ENCODE measurements at places on chromosomes 5 and 9. TPM values are rescaled to one million over a fixed set of nuclear protein-coding genes. Genes with fewer than 3 reads are reported as not detected.

SPINK13 gene
- not detected for polyA plus RNA-seq

GALNT12 gene
- 45.6 TPM for polyA plus RNA-seq

FAT2 gene
- polyA plus RNA-seq: 0.75 TPM

GABRA1 gene
- 0.61 TPM for polyA plus RNA-seq

TCF7 gene
- polyA plus RNA-seq: 9.7 TPM

Data from large intestine (tissue), 12 donors.